Activated effector memory CD4-positive, alpha-beta T cell treated with Interleukin-2 at 50 U/mL for 16 hours (primary cell): ENCODE measurements at places on chromosomes 5 and 9.
A peak's percentile ranks its signal among the peaks of the same experiment; 100 is the strongest.

DNA sequence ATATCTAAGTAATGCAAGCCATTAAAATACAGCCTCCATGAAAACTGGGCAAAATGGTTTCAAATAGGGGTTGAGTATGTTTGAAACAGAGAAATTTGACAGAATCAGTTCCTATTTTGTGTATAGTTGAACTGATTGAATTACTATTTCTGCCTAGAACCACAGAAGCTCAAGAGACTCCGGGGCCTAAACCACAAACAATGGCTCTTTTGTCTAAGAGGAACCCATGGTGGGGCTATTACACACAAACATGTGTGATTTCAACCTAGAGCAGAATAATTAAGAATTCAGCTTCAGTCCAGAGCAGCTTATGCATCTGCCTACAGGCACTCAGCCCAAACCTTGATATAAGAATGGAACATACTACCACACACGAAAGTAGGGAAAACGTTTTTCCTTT is 171.2 kb upstream of the MPDZ start:
- DNase-seq = no peak

DNA sequence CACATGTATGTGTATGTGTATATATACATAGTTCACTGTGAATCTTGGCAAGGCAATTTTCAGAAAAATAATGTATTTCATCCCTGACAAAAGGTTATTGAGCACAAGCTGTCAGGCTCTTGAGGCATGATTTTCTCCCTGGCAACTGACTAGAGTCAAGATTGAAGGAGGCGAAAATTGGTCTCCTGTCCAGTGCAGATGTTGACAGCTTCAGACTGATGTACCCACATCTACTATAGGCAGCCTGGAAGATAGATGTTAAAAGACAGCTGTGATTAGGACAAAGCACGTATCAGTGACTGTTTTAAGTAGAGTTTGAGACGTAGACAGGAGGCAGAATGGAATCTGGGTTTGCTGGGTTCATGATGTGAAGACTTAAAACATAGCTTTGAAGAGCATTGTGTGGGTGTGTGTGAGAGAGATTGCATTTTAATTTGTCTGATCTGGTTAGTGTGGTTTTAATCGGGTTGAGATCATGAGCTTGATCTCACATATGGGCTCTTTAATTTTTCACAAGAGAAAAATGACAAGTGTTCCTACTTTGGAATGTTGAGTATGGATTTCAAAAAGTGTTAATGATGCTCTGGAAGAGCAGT is 39.1 kb downstream of the CTNNA1 start:
- no peak for DNase-seq

- no peak for DNase-seq
Observed at GRCh38 chr5:100165309-100165708, 369.9 kb upstream of the FAM174A start.

GRCh38 chr9:89234205-89235067 is 55.8 kb upstream of the SHC3 start:
- DNase-seq = no peak

GRCh38 chr9:100725371-100725770 is 147.5 kb downstream of the CAVIN4 start:
- no peak for DNase-seq

- no peak for DNase-seq
Observed at GRCh38 chr9:116288658-116289057, 135.1 kb downstream of the PAPPA start.

DNA sequence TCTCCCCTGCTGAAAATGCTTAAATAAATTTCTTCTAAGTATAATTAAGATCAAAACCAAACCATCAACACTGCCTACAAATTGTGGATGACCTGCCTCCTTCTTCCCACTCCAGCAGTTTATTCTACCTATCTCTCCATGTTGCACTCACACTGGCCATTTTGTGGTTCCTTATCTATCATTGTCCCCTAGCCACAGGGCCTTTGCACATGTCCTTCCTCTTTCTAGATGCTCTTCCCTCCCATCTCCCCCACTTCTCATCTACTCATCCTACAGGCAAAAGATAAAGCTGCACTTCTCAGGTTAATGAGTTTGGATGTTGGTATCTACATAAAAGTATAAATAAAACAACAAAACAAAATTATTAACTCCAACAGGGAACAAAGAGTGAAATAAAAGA is 70.6 kb upstream of the CCNG1 start:
- no peak for DNase-seq

DNA sequence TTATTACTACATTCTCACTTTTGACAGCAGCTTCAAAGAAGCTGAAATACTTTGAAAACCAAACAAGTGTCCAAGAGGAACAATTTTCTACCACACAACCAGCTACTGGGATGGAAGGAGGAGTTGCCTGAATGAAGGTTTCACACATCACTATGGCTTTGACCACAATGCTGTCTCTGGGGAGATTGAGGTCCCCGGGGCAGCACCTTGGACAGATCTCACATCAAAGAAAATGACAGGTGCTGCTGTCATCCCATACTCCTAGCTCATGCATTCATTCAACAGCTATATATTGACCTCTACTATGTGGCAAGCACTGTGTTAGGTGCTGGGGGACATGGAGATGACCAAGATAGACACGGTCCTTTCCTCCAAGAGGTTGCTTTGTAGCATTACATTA is 233.2 kb upstream of the RASEF start:
- no peak for DNase-seq

- DNase-seq = no peak
Observed at GRCh38 chr9:136051837-136052471, 43.1 kb downstream of the NACC2 start.

GRCh38 chr5:146130440-146131045 is 25.2 kb upstream of the PLAC8L1 start:
- no peak for DNase-seq

DNA sequence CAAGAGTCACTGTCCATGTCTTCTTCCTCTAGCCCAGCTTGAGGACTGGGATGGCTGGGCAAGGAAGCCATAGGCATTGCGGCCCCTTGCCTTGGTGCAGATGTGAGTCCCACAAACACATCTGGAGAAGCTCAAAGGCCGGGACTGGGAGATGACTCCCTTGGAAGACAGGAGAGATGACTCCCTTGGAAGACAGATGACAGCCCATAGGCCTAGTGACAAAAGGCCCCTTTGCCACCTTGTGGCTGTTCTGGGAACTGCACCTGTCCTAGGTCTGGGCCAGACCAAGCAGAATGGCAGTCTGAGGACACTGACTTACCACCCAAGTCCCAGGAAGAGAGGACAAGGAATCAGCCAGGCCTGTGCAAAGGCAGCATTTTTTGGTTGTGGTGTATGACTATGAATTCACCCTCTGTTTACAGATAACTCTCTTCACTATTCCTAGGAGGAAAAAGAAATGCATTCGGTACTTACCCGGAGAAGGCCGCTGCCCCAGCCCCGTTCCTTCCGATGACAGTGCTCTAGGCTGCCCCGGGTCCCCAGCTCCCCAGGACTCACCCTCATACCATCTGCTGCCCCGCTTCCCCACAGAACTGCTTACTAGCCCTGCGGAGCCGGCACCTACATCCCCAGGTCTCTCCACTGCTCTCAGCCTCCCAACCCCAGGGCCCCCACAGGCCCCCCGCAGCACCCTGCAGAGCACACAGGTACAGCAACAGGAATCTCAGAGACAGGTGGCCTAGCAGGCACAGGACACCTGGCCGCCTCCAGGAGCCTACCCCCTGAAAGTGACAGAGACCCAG is 30.8 kb downstream of the SKP1 start:
- peak; percentile 74 for DNase-seq

GRCh38 chr5:168817591-168817990 is 238.4 kb upstream of the PANK3 start:
- no peak for DNase-seq

DNA sequence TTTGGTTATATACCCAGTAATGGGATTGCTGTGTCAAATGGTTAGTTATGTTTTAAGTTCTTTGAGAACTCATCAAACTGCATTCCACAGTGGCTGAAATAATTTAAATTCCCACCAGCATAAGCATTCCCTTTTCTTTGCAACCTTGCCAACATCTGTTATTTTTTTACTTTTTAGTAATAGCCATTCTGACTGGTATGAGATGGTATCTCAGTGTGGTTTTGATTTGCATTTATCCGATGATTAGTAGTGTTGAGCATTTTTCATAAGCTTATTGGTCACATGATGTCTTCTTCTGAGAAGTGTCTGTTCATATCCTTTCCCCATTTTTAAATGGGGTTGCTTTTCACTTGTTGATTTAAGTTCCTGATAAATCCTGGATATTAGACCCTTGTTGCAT is 435.7 kb upstream of the RIOK2 start:
- DNase-seq = no peak

DNA sequence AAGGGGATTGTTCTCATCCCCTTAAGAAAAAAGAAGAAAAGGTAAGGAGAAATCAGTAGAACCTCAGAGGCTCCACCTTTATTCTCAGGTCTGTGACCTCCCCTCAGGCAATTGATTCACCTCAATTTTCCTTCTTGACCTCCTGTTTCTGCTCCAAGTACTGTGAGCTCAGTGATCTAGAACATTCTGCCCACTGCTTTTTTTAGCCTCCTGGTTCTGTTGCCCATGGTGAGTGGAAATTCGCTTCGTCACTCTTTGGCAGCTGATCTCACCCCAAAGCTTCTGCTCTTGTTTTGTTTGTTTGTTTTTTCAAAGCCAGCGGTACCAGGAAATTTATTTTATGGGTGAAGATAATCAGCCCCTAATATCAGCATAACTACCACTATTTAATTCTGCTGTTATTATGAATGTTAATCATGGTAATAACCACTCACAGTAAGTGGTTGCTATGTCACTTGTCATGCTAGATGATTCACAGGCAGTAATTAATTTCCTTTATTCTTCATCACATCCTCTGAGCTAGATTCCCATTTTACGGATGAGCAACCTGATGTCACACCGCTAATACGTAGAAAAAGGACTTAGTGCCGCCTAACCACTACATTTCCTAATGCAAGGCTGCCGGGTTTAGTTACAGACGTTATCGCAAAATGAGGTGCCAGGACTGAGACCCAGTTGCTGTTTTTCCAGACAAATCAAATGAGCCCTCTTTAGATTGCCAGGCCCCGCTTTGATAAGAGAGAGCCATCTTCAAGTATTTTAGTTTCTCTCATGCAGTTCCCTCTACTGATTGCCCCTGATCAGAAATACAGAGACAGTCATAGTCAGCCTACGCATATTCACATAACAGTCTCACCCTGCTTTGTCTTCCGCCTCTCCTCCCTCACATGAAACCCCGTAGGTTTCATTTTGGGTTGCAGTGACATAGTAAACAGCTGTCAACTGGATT is 78.2 kb downstream of the CYFIP2 start:
- DNase-seq = no peak

- DNase-seq = peak; percentile 62
Observed at GRCh38 chr9:114930056-114930812, at the start of gene TNFSF8. TNFSF8 (minus strand) TSS chr9:114930591; CDS start chr9:114930303, 288 bp downstream.

DNA sequence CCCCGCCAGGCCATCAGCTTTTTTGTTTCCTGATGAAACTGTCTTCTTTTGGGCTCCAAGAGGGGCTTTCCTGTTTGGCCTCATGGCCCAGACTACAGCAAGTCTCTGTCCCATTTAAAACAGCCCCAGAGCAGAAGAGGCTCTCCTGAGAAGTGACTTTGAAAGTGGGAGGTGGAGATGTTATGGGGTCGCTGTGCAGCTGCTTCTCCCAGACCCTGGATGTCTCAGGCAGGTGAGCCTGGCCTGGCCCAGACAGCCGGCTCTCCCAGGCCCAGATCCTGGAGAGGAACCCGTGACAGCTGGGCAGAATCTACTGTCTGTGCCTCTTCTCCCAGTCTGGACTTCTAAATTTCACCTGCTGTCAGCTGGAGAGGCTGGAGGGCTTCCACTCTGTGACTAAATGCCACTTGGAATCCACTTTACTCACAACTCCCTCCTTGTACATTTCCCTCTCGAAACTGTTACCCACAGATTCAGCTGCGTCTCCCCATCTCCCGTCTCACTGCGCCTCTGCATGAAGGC is 20.6 kb downstream of the FAM78A start:
- DNase-seq = no peak

GRCh38 chr9:96565671-96566497 is 53.8 kb downstream of the CDC14B start:
- DNase-seq = no peak

DNA sequence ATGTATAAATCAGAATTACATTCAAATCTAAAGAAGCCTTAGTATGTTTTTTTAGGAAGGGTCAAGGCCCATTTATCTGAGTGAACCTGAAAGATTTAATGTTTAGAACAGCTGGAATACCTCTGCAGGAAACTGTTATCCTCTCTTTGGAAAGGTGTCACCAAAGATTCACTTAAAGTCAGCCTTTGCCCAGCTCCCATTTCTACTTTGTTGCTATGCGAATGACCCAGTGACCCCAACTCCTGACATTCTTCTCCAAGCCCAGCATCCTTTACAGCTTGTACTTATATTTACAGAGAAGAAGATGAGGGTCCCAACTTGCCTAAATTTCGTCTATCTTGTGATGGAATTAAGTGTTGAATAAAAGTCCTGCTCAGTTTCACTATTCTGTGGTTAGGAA is 1198.6 kb downstream of the CDH12 start:
- DNase-seq = no peak

- DNase-seq = no peak
Observed at GRCh38 chr5:79809743-79810142, 120.1 kb downstream of the CMYA5 start.

DNA sequence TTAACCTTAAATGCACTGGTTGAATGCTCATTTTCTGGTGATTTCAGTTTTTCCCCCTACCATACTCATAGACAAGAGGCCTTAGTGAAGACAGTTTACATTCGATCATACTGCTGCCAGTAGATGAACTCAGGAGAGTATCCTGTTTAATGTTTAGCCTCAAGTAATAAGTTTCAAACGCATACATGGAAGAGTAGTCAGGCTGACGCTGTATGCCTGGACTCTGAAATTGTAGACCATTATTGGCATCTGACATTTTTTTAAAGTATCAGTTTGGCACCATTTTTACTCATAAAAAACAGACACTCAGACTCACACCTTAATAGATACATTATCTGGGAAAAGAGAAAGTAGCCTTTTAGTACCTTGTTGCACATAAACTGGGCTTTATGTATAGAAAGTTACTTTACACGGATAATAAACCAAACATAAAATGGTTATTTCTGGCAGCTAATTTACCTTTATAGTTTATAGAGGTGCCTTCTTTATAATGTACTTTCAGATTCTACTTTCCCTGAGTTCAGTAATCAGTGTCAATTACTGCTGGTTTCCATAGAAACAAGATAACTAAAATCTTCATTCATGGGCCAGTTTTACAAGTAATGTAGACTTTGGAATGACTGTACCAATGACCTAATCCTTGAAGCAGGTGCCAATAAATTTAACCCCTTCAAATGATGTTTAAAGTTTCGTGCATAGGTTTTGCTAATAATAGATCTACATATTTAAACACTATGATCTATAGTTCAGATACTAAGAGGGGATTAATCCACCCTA is 183.8 kb upstream of the ITGA1 start:
- no peak for DNase-seq

DNA sequence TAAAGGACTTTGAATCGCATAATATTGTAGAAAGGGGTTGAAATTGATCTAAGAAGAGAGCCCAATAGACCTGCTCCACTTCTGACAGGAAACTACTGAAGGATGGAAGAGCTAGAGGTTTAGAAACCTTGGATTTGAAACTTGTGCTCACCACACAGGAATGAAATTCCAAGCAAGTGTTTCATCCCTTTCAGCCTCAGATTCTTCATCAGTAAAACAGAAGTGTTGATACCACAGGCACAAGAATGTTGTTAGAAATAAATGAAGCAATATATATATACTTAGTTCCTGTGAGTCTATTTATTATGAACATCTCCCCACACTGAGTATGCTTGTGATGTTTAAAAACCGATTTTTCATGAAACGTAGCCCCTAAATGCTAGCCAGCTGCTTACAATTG is 43.8 kb downstream of the PRRC1 start:
- DNase-seq = no peak

GRCh38 chr9:4517274-4517673 is 27.0 kb downstream of the SLC1A1 start:
- DNase-seq = no peak
